ENCODE measurements at places on chromosomes 5 and 9. TPM values are rescaled to one million over a fixed set of nuclear protein-coding genes. Genes with fewer than 3 reads are reported as not detected.

The POMT1 gene
- 58.0 TPM for total RNA-seq

DNA sequence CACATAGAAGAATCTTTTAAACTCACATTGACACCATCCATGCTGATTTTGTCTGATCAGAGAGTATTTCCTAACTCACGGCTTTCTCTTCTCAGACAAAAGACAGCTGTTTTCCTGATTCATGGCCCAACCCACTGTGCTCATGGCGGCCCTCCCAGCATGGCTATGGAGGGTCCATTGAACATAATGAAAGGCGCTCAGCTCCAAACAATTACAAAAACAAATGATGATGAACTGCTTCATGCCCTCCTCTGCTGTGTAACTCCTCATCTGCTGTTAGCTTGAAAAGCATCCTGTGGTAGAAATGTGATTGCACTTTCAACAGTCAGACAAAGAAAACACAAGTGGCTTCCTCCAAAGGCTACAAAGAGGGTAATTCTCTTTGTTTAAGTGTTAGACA is 673.8 kb downstream of the PRELID2 start:
- DNase-seq, result no peak

DNA sequence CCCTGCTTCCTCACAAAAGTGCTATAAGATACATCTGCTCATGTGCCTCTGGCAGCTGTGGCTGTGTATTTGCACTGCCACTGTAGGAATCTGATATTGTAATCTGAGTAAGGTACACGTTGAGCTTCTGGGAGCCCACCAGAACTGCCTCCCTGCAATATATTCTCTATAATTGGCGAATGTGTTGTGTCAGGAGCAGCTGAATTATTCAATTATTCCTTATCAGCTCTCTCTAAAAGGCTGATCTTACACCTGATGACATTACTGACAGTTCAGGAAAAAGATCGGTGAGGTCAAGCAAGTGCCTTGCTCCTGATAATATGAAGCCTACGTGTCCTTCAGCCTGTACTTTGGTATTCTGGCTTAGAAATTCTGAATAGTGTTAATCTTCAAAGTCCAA is 1015.0 kb downstream of the CDH9 start:
- DNase-seq, result no peak

GRCh38 chr9:116741086-116741740 is 54.1 kb downstream of the TRIM32 start:
- DNase-seq, result no peak

The ABLIM3 gene
- 12.9 TPM for total RNA-seq

GRCh38 chr9:130213911-130214761 is 41.9 kb downstream of the NCS1 start:
- DNase-seq, result no peak

DNA sequence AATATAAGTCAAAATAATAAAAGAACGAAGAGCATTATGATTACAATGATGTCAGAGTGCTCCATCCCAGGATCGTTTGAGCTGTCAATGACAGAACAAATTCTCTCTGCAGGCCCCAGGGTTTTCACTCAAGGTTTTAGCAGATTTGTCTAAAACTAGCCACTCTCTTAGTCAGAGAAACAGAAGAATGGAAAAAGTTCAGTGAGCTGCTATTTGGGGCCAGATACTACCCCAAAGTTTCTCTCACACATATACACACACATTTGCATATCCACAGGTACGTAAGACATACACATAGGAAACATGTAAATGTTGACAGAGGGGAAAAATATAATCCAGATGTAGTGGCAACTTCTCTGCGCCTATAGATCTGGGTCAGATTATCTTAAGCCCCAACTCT is 76.3 kb upstream of the SEMA6A start:
- DNase-seq, result no peak

- DNase-seq, result no peak
These were observed 40.5 kb upstream of the MYO10 start for GRCh38 chr5:16976625-16977008.
